ENCODE measurements at places on chromosomes 6 and 20. TPM values are rescaled to one million over a fixed set of nuclear protein-coding genes. Genes with fewer than 3 reads are reported as not detected.

- H3K27me3 ChIP-seq: no peaks in the 10 kb centered on the region
- peaks cover 16% of the 10 kb centered on the region for H3K4me1 ChIP-seq
Observed at GRCh38 chr6:44411141-44411540, 23.6 kb downstream of the CDC5L start.

The PLEKHG1 gene
- polyA plus RNA-seq: 1.3 TPM

GRCh38 chr6:29561606-29562181, 2.2 kb upstream of the UBD start:
- H3K36me3 ChIP-seq: no peaks in the 10 kb centered on the region
- DNase-seq: no peak
- H3K27me3 ChIP-seq: no peaks in the 10 kb centered on the region
- peaks cover 12% of the 10 kb centered on the region for H3K4me1 ChIP-seq
- H3K4me3 ChIP-seq: no peak overlapping the region

The ADGRG6 gene
- 3.3 TPM for polyA plus RNA-seq

DNA sequence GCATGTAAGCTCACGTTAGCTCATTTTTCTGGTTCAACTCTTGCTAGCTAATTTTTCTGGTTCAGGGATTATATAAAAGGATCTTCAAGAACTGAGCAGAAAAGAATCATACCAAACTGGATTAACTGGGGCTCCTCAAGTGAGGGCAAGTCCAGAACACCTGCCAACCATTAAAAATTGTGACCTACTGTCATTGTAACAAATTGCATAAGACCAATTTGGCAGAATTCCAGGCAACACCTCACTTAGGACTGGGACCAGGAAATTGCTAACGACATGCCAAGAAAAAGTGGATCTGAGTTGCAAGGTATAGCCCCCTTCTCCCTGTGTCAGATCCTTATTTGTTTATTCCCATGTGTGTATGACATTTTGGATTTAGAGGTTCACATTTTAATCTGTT, 216.6 kb downstream of the HIVEP2 start:
- no peaks in the 10 kb centered on the region for H3K4me1 ChIP-seq
- no peaks in the 10 kb centered on the region for H3K36me3 ChIP-seq
- DNase-seq: no peak
- H3K4me3 ChIP-seq: no peak overlapping the region
- H3K27ac ChIP-seq: no peak overlapping the region
- H3K27me3 ChIP-seq: no peaks in the 10 kb centered on the region

- no peak overlapping the region for H3K4me3 ChIP-seq
- H3K27me3 ChIP-seq: no peaks in the 10 kb centered on the region
- H3K4me1 ChIP-seq: no peaks in the 10 kb centered on the region
- no peaks in the 10 kb centered on the region for H3K36me3 ChIP-seq
- no peak for DNase-seq
Observed at GRCh38 chr20:53691060-53691810, 97.6 kb upstream of the ZNF217 start.

- no peak overlapping the region for H3K27ac ChIP-seq
- H3K27me3 ChIP-seq: no peaks in the 10 kb centered on the region
- no peak overlapping the region for H3K4me3 ChIP-seq
- no peaks in the 10 kb centered on the region for H3K4me1 ChIP-seq
Observed at GRCh38 chr6:33692760-33693158, 18.7 kb downstream of the UQCC2 start.

The GJA10 gene
- not detected for polyA plus RNA-seq

Data from pancreas (tissue), 10 donors.